ENCODE measurements at places on chromosomes 6 and 20.

- no peak for DNase-seq
Observed at GRCh38 chr20:17794400-17794799, 94.6 kb downstream of the BANF2 start.

DNA sequence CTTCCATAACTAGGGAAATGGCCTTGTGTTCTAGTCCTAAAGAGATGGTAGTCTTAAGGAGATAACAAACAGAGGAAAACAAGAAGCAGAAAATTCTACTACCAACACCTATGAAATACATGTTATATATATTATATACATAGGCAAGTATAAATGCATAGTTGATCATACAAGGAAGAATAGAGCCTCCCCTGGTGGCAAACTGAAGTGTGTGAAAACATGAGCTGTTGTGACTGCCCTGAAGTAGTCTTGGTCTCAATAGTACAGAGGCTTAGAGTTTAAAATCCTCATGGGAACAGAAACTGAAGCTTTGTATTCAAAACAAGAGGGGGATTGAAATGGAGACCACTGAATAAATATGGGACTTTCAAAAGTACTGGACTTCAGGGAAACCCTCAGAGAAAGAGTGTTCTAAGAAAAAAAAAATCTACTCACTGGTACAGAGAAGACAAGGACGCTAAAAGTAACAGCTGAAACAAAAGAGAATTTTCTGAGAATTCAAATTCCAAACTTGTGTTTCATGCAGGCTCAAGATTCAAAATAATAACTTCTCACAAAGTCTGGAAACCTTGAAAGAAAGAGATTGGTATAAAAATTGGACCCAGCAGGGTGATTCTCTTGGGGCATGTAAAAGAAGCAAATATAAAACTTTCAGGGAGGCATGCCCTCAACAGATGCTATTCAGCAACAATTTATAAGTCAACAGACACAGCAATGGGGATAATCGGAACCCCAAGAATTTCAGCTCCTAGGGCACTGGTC is 59.7 kb upstream of the SAMD3 start:
- DNase-seq, result peak; percentile 35

- DNase-seq, result no peak
Observed at GRCh38 chr20:9660236-9660868, 146.0 kb downstream of the LAMP5 start.

GRCh38 chr20:20452254-20452676 is 84.4 kb downstream of the INSM1 start:
- DNase-seq, result peak; percentile 18

DNA sequence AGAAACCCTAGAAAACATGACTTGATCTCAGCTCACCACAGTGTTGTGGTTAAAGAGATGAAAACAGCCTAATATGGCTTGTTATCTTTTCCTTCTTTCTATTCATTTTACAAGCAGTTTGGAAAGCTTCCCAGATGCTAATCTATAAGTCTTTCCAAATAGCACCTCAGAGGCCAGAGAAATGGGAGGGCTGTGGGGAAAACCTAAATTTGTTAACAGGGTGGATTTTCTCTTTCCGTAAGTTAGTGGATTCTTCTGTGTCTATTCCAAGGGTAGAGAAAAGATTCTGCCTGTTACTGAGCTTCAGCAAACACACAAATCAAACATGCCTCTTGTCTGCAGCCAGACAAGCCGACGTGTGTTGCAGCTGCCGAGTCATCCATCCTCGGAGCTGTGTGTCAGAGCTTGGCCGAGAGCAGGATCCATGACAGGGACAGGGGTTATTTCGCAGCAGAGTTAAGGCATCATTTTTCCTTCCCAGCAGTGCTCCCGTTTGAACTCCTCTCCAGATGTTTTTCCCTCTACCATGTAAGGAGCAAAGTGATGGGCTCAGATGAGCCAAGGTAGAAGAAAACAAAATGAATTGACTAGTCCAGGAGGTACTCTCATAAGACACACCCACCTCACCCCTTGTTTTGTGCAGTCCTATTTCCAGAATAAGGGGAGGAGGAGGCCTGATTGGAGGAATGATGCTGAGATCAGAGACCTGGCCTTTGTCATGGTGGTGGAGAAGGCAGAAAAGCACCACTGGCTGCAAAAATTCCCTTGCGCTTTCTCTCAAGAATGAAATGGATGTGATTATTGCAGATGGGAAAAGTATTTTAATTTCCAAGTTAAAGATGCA is 560.0 kb downstream of the C6orf118 start:
- DNase-seq, result no peak

DNA sequence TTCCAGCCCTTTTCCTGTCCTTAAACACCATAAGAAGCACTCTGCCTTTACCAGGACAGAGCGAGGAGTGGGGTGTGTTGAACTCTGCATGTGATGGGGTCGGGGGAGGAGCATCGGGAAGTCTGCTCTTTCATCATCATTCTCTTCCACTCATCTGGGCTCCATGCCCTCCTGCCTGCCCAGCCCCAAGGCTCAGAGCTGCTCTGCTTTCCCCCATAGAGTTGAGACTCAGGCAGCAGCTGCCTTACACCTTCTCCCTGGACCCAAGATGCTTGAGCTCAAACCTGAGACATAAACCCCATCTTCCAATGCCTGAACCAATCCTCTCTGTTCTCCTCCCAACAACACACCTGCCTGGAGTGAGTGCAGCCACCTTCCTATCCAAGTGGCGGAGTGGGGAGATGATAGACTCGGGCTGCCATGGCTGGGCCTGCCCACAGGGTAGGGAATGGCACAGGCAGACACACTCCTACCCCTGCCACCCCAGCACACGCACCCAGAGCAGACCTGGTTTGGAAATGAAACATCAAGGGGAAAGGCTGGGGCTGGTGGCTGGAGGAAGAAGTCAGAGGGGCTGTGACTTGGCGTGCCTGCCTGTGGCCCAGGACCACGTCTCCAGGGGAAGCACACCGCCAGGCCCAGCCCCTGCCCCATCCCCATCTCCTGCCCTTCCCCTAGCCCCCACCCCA is 28.4 kb downstream of the TFEB start:
- DNase-seq, result no peak

GRCh38 chr6:47075741-47076421 is 33.7 kb upstream of the ADGRF1 start:
- DNase-seq, result no peak

DNA sequence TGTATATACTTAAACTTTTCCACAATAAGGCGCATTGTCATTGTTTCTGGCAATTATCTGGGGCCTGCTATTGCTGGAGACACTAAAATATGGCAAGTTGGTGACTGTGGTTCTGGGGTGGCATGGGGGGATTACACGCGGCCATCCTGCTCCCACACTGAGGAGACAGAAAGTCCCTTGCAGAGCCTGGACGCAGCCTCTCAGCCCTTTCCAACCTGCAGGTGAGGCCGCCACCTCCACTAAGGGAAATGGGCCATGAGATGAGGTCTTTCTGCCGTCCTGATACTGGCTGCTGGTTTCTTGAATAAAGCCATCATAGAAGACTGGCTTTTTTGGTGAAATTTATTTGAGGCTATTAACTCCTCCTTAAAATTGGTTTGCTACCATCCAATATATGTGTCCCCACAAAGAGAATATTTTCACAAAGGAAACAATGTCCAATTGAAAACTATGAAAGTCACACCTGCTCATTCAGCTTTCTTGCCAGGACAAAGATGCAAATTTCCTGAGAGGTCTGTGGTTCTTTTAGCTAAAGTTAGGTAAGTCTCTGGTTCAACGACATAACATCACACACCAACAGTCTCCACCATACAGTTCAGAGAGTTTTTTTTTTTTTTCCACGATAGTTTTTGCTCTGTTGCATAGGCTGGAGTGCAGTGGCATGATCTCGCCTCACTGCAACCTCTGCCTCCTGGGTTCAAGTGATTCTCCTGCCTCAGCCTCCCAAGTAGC is 13.0 kb downstream of the TXNDC5 start:
- no peak for DNase-seq

GRCh38 chr6:22421198-22421597 is 124.4 kb upstream of the PRL start:
- no peak for DNase-seq

GRCh38 chr6:147881432-147881831 is 372.9 kb downstream of the SAMD5 start:
- no peak for DNase-seq

- DNase-seq, result no peak
Observed at GRCh38 chr6:55524441-55524840, 54.6 kb downstream of the HMGCLL1 start.

DNA sequence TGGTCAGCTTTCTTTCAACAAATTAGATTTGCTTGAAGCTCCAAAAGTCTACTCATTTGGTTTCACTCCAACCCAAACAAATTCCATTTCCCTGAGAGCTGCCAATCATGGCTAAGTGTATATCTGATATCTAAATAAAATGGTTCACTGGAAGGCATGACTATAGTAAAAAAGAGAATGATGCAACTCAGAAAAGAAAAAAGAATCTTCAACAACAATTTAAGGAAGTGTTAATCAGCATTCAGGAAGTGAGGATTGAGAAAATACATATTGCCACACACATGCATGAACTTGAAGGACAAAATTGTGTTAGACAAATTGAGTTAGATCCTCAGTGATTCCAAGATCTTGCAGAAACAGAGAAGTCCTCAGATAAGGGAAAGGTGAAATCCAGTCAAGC is 972.9 kb upstream of the FLRT3 start:
- DNase-seq, result no peak
